ENCODE measurements at places on chromosomes 16 and 17.

DNA sequence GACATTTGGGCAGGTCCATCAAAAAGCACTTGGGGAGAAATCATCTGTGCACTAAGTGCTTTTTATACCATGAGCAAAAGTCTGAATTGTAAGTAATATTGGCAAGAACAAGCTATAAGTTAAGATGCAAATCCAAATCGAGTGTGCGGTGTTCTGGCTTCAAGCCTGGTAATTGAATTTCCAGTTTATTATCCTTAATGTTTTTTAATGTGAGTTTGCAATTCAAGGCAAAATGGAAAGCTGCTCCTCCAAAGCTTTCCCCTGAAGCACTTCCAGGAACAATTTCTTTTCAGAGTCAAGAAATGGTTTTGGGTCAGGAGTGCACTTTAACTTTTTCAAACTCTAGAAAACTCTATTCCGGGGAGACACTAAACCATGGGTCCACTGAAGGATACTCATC is 445.7 kb downstream of the TOX3 start:
- no peak for DNase-seq

DNA sequence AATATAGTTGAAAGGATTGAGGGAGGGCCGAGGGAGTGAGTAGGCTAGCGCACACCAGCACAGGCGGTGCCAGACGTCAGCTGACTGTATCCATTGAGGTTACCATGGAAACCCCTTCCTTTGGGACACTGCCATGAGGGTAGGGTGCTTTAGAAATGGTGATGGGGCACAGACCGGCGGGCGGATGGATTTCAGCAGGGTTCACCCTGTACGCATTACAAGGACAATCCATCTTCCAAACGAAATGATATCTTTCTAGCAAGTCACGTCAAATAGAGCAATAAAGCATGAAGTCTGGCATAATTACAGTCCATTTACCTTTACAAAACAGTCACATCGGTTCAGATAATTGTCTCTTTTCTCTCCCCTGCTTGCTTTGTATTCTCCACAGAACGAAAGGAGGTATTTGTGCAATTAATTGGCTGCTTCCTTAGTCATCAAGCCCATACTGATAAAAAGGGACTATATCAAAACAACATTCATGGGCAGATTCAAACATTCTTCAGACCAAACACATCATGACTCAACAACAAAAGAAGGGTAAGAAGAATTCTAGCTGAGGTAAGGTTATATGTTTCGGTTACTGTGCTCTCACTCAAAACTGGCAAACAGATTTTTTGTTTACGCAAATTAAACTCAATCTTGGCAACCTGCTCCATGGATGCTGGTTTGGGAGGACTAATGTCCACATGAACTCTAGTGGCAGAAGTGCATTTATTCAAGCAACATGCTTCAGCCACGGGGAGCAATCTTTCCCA is 140.6 kb downstream of the CDK5R1 start:
- DNase-seq: no peak

DNA sequence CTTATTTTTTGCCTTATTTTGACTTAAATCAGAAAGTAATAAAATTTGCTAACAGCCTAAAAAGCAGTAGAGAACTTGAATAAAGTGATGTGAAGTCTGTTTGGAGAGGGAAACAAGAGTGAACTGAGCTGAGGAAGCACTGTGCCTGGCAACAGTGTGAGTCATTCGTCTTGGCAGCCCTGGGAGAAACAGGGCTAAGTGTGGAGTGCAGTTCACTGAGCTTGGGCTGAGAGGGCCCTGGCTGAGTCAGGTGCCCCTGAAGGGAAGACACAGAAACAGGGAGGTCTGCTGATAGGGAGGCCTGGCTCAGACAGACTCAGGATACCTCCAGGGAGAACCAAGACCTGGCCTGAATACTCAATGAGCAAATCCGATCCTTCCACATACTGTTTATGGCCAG is 132.1 kb downstream of the HS3ST4 start:
- no peak for DNase-seq

- no peak for DNase-seq
These were observed 28.2 kb upstream of the ACSF3 start for GRCh38 chr16:89065458-89065822.

- no peak for DNase-seq
These were observed 136.0 kb downstream of the SDK2 start for GRCh38 chr17:73508057-73508930.
